ENCODE measurements at places on chromosomes 3 and 15. TPM values are rescaled to one million over a fixed set of nuclear protein-coding genes. Genes with fewer than 3 reads are reported as not detected.
A peak's percentile ranks its signal among the peaks of the same experiment; 100 is the strongest.

DNA sequence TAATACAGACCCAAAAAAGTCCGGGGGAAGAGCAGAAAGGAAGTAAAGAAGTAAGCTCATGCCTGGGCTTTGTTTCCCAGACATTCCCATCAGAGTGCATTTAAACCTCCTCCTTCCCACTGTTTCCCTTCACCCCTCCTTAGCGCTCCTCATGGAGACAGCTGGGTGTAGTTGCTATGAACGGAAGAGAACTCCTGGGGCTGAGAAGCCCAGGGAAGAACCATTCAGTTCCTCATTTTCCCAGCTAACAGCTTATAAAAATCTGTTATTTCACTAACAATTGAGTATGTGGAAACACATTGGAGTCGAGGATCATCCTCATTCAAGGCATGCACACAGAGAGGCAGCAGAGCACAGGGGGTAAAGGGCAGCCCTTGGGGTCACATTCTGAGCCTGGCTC, 299.3 kb downstream of the SHQ1 start:
- DNase-seq: no peak

- no peak for DNase-seq
Measured at GRCh38 chr3:54621184-54621583, 306.7 kb downstream of the LRTM1 start.

Gene ROBO1
- 93.6 TPM for total RNA-seq

DNA sequence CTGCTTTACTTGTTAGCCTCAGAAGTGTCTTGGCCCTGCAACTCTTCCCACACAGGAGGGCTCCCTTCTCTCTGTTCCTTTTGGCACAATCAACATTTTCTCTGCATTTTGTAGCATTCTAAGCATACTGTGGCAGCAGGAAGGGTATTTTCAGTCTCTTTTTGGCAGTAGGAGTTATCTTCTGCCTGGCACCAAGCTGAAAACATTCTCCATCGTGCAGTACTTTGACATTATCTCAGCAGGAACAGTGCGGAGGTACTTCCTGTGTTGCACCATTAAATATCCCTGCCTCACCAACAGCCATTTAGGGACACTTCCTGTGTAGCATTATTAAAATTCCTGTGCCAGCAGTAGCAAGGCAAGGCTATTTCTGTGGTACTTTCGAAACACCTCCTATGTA, 233.2 kb upstream of the SEMA6D start:
- no peak for DNase-seq

DNA sequence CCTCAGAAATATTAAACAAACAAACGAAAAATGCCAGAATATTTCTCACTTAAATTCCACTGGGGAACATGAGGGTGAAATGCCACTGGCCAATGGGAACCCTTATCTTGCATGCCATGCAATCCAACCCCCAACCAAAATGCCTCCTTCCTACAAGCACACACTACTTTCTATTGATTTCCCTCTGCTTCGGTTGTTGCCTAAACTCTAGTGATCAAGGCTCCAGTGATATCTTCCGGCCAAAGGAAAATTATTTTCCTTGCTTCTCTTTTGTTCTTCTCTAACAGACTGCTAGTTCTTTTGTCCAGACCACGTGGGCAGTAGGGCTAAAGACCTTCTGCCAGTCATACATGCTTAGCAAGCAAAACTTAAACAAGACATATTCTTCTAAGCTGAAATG, 115.7 kb downstream of the TMCC1 start:
- DNase-seq: no peak

- no peak for DNase-seq
Measured at GRCh38 chr3:70218471-70218870, 94.0 kb downstream of the MDFIC2 start.

DNA sequence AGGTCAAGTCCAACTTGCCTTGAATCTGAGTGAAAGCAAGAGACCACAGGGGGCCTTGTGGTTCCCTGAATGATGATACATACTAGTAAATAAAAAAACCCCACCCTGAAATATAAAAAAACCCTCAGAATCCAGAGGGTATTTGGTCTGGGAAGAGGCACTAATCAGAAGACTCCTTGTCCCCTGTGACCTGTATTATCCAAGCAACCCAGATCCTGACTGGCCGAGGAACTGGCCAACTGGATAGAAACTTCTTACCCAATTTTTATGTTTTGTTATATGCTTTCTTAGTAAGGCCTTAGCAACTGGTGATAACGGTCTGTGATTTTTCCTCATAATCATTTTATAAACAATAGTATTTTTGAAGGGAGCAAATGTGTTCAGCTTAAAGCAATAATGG, 17.5 kb downstream of the ABI3BP start:
- no peak for DNase-seq

DNA sequence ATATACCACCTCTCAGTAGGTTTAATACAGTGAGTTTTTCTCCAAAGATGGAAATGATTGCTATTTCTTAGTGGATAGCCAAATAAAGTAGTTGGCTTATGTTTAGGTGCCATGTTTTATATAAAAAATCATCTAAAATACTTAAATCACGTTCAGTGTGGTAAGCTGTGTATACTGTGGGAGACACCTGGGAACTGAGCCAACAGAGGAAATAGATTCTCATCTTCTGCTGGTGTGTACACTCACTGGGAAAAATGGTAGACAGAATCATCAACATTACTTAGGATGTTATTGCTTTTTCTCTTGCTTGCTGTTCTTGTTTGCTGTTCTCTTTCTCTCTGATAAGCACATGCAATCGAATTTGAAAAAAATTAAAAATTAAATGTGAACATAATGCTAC, 112.6 kb upstream of the MB21D2 start:
- no peak for DNase-seq

Gene CASR
- 0.58 TPM for total RNA-seq

Gene RNU5B-1
- not detected for total RNA-seq

GRCh38 chr3:32083702-32084270, 22.6 kb upstream of the GPD1L start:
- no peak for DNase-seq

Gene GABRG3
- total RNA-seq: 0.80 TPM

DNA sequence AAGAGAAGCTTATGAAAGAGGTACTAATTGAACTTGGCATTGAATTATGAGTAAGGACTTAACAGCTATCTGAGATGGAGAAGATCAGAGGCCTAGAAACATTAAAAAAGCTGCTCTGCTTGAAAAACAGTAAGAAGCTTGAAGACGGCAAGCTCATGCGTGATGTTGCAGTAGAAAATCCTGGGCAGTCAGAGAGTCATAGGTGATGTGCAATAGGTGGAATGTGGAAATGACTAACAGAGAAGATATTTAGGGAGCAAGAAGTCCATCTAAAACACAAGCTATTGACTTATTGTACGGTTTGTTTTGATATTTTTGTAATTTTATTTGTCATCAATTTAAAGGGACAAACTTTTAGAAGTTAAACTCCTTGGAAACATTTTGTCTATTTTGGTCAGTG, 1101.4 kb downstream of the ROBO2 start:
- no peak for DNase-seq

DNA sequence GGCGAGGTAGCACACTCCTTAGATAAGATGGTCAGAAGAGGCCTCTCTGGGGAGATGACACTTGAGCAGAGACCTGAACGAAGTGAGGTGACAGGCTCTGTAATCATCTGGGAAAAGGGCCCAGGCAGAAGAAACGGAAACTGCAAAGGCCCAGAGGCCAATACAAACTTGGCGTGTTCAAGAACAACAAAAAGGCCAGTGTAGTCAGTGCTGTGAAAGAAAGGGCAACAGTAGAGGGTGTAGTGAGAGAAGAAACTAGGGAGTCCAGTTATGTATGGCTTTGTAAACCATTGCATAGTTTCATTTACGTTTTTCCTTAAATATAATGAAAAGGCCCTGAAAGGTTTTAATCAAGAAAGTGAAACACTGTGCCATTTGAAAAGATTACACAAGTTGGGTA, 31.8 kb downstream of the PLD1 start:
- DNase-seq: no peak

DNA sequence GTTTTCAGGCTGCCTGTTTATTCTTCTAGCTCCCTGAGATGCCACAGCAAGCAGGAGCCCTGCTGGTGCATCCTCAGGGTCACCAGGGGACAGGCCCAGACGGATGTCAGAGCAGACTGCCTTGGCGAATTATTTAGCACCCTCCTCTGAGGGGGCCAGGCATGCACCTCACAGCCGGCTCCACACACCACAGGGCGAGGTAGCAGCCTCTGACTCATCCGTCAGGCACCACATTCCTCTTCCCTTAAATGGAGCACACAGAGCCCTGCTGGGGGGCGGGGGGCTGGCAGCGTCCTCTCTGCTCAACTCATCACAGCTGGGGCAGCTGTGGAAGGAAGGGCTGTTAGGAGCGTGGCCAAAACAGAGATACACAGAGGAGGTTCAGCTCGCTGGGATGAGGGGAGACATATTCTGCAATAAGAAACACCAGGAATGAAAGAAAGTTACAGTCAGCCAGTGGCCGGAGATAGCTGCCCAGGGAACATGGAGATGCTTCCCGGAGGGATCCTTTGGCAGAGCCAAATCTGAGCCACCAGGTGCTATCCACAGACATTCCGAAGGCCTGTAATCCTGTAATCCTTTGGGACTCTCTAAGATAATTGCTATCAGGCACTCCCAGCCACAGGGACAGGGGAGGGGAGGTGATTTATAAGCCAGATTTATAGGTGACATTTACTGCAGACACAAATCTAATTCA, 13.9 kb upstream of the PRICKLE2 start:
- DNase-seq: peak; percentile 83

GRCh38 chr3:129577925-129578786, 28.3 kb downstream of the PLXND1 start:
- no peak for DNase-seq

DNA sequence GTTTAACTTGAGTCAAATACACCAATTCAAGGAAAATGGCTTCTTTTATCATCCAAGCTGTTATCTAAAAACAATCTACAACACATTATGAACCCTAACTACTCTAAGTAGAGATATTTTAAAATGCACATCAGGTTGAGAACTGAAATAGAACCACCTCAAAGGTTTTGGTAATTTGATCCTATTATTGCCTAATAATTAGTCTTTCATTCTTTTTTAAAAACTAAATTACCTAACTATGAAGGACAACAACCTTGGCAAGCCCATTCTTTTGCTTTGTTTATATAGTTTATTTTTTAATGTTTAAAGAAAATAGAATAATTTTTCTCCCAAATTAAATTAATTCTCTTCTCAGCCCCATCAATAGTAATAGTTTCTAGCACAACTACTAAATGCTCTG, 61.1 kb upstream of the PPIB start:
- no peak for DNase-seq

Gene CTDSPL
- 42.8 TPM for total RNA-seq

- no peak for DNase-seq
Measured at GRCh38 chr15:39628546-39629257, 47.8 kb downstream of the THBS1 start.

- no peak for DNase-seq
Measured at GRCh38 chr3:56919137-56919796, 117.5 kb upstream of the ARHGEF3 start.

Gene FBXW12
- not detected for total RNA-seq

Gene TMEM202
- not detected for total RNA-seq

DNA sequence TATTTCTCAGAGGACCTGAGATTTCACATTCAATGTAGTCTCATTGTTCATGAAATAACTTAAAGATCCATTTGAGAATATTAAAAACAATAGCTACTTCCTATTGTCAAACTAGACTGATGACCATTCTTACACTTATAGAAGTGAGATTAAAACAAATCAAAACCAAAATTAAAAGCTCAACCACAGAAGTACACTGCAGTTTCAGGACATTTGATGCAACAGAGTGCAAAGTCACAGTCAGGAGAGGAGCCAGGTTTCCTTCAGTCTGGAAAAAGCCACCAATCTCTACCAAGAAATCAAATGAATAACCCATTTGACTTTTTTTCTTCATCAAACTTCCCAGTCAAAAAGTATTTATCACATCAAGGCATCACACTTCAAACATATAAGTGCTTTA, 5.5 kb downstream of the CCPG1 start:
- DNase-seq: no peak

DNA sequence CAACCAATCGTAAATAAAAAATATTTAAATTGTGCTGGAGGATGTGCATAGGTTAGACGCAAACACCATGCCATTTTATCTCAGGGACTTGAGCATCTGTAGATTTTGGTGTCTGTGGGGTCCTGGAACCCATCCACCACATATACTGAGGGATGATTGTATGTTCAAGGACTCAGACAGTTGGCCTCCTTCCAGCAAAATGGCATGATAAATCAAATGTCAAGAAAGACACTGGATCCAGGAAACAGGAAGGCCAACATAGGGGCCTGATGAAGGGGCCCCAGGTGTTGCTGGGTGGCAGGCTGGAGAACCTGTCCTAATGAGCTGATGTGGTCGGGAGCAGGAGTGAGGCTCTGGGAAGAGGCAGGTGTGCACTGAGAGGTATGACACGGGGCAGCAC, 289.5 kb downstream of the GABRG3 start:
- DNase-seq: no peak

GRCh38 chr3:119664850-119665379, 4.5 kb upstream of the POPDC2 start:
- no peak for DNase-seq

Gene ALDH1A3
- total RNA-seq: 5.7 TPM

DNA sequence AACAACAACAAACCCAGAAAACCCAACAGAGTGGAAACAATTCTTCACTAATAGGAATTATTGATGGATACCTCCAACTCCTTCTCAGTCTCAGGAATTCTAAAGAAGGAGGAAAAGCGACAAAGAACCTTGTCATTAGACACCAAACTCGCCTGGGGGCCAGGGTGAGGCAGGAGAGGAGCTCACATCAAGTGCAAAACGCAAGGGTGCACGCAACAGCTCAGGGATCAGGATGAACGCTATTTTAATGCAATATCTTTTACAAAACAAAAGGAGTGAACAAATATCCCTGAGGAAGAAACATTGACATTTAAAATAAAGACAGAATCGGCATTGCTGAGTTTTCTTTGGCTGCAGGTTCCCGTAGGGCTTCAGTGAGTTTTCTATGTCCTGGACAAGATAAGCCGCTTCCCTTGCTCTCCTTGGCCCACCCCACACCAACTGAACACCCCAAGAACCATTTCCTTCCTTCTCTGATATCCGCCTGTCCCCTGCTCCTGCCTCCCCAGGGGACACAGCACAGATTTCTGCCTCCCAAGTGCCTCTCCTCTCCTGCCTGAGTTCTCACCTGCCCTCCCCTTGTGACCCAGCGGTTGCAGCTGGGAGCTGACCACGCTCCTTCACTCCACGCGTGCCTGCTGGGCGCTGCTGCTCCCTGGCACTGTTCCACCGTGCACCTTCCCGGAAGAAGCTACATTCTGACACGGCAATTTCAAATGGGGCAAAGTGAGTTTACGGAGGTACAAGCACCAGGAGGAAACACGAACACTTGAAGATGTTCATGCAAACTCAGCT, 63.0 kb downstream of the ATP10A start:
- DNase-seq: no peak

GRCh38 chr3:195063581-195064193, 207.3 kb downstream of the XXYLT1 start:
- DNase-seq: no peak

- no peak for DNase-seq
Measured at GRCh38 chr3:96814651-96815567, 515 bp downstream of the EPHA6 start.

Data from H1 (cell line).